ENCODE measurements at places on chromosomes 4 and X.

DNA sequence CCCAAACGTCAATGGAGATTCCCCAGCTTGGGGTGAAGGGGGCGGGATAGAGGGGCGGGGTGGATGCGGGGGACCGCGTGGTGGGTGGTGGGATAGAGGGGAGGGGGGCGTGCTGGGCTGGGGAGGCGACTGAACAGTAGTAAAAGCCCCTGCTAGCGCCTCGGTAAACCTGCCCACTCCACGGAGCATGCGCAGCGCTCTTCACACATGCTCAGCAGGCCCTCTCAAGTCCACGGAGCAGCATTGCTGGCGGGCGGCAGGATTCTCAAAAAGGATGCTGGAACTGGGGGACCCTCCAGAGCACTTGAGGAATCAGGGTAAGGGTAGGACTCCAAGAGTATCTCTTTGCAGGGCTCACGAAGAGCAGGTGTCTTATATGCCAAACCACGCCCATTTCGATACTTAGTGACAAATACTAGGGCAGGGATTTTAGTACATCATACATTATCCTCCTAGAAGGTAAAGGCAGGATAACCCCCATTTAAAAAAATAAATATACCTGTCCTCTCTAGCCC lies 378 bp upstream of the RPS6KA6 start:
- no peak for DNase-seq

GRCh38 chr4:128470492-128471053 lies 183.0 kb upstream of the PGRMC2 start:
- DNase-seq: no peak

DNA sequence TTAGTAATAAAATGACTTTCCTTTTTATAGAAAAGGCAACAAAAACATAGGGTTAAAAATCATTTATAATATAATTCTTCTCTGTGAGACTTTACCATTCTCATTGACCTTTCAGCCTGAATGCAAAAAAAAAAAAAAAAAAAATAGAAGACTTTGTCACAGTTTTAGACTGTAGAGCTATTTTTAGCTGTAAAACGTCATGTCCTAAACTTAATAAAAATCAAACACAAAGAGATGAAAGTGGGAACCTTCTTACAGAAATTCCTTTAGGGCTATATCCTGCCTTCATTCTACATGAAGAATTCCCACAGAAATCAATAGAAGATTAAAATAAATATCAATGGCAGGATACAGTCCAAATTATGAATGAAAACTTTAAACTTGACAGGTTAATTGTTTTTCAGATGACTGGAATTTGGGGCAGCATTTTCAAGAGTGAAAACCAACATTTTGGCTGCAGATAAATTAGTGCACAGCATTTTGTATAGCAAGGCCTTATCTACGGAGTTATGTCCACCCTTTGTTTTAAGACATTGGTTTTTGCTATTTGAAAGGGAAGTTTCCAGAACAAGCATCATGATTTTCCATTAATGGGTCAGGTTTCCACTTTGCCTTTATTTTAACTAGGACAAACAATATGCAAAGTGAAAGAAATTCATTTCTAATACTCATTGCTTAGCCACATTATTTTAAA lies 219.5 kb downstream of the SPCS3 start:
- DNase-seq: no peak

GRCh38 chr4:20017777-20018115 lies 234.0 kb upstream of the SLIT2 start:
- DNase-seq: no peak

DNA sequence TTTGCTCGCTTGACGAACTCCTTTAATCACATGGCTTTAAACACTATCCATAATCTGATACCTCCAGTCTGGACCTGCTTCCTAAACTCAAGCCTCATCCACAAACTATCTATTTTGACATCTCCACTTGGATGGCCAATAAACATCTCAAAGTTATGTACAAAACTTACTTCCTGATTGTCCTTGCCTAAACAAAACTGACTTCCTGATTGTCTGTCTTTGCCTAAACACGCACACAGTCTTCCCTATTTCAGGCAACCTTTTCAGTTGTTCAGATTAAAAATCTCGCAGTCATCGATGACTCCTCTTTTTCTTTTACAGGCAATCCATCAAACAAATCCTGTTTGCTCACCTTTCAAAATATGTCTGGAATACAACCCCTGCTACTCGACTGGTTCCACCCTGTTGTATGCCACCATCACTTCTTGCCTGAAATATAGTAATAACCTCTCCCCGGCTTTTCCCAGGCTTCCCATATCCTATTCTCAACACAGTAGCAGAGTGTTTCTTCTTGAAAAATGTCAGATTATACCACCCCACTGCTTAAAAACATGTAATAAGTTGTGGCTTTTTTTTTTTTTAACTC lies 39.0 kb downstream of the ATOH1 start:
- DNase-seq: no peak

DNA sequence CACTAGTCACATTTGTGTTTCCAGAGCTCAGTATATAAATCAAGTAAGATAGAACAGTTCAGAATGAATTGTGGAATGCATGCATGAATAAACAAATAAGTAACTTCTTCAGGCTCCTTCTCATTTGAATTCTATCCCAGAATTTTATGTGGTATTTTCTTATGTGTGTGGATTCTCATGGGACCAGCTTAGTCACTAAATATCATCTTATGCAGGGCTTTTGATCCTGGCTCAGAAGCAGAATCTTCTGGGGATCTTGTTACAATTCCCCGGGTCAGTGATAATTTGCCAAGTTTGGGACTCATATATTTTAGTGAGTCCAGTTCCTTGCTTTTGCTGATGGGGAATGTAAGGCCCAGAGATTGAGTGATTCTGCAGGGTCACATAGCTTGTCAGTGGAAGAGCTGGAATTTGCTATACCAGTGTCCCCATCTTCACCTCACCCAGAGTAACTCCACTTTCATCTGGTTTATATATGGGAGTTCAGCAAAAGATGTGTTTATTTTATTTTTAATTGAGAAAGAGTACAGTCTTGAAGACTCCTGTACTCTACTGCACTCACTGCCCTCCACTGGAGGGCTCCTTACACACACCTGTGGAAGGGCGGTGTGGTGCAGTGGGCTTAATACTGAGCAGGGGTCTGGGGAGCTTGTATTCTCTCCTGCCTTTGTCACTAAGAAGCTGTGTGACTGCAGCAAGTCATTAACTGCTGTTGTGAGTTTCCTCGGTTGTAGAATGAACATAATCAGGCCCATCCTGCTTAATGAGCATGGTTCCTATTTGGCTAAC lies 198.2 kb upstream of the CXorf66 start:
- no peak for DNase-seq

DNA sequence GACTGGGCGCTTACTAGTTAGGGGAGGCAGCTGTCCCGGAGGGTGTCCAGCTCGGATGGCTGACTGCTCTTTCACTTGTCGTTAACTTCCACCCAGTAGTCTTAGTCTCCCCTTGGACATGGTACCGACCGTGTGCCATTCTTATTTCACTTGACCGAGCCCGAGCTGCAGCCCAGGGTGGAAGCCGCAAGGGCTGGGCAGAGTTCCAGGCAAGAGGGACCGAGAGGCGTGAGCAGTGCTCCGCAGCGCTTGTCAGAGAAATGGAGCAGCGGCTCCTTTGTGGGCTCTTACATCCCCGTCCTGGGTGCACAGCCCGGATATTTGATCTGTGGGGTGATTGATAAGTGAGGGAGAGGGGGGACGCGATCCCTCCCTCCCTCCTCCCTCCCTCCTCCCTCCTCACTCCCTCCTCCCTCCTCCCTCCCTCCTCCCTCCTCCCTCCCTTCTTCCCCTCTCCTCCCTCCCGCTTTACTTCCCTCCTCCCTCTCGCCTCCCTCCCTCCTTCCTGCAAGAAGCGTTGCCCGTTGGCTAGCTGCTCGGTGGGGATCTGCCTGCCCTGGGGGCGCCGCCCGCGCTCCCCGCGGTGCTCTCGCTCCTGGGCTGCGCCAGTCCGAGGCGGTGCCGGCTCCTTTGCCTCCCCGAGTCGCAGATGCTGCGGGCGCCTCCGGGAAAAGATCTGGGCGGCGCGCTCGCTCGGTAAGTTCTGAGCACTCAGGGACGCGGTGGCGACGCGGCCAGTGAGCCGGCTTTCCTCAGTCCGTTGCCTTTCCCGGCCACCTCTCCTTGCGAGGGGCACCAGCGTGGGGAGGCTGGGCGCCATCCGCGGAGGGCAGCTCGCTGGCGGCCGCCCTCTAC lies at the start of gene SLITRK2:
SLITRK2 (plus strand) TSS at position 499 of the 855 bp plus-strand sequence. CDS start 4,597 bp downstream, outside the sequence.
- no peak for DNase-seq

GRCh38 chr4:82599336-82599735 lies 37.5 kb upstream of the TMEM150C start:
- DNase-seq: no peak

- no peak for DNase-seq
Observed at GRCh38 chr4:100288811-100289529, 98.7 kb upstream of the DDIT4L start.

GRCh38 chrX:40171513-40172400 lies 74.0 kb upstream of the BCOR start:
- no peak for DNase-seq

- no peak for DNase-seq
Observed at GRCh38 chr4:58061967-58062366, 951.8 kb upstream of the IGFBP7 start.

- no peak for DNase-seq
Observed at GRCh38 chr4:156825074-156825473, 146.5 kb downstream of the PDGFC start.

GRCh38 chr4:105474099-105474518 lies 247 bp upstream of the PPA2 start:
- peak; percentile 68 for DNase-seq
